ENCODE measurements at places on chromosomes 7 and 10. TPM values are rescaled to one million over a fixed set of nuclear protein-coding genes. Genes with fewer than 3 reads are reported as not detected.

GRCh38 chr7:107958764-107959526, 44.0 kb downstream of the LAMB1 start:
- H3K36me3 ChIP-seq: peaks cover 32% of the 10 kb centered on the region
- no peaks in the 10 kb centered on the region for H3K27me3 ChIP-seq
- no peak overlapping the region for H3K27ac ChIP-seq
- no peak for DNase-seq
- H3K4me3 ChIP-seq: no peak overlapping the region
- H3K4me1 ChIP-seq: peaks cover 12% of the 10 kb centered on the region

- no peak overlapping the region for H3K27ac ChIP-seq
- peaks cover 7% of the 10 kb centered on the region for H3K4me1 ChIP-seq
- H3K36me3 ChIP-seq: peaks cover 41% of the 10 kb centered on the region
- H3K27me3 ChIP-seq: no peaks in the 10 kb centered on the region
- H3K4me3 ChIP-seq: no peak overlapping the region
Observed at GRCh38 chr10:93266858-93267257, 193.2 kb downstream of the CYP26A1 start.

DNA sequence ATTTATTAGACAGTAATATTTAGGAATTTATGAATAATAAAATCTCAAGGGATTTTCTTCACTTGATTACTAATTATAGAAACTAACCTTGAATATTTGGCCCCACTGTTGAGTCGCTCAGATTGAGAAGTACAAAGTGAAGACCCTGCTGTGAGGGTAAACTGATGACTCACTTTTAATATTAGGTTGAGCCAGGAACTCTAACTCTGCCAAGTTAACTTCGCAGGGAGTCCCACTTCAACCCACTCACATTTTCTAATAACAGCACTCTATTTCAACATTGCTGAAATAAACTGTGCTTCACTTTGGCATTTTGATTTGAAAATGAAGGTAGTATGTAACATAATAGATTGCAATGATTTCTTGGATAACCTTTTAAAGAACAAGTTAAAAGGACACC, 200.7 kb downstream of the POLR1F start:
- H3K36me3 ChIP-seq: no peaks in the 10 kb centered on the region
- H3K27ac ChIP-seq: no peak overlapping the region
- no peak for DNase-seq
- no peak overlapping the region for H3K4me3 ChIP-seq
- H3K4me1 ChIP-seq: no peaks in the 10 kb centered on the region

DNA sequence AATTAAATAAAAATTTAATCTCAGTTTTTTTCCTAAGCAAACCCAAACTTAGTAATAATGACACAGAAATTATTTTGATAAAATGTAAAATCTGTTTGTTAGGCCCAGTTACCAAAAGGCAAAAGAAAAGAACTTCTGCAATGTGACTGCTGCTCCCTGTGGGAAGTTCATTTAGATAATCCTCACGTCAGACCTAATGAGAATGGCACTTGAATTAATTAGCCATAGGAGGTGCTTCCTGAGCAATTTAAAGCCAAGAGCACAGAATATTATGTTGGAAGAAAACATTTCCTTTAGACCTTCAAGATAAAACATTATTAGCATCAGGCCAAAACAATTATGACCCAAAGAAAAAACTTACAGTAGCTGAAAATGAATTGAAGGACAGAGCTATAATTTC, 19.4 kb downstream of the SPAM1 start:
- H3K4me3 ChIP-seq: 0 out of 2 replicates have a peak overlapping the region, but pooled peaks have one; percentile 15
- H3K36me3 ChIP-seq: no peaks in the 10 kb centered on the region
- no peaks in the 10 kb centered on the region for H3K27me3 ChIP-seq
- no peak overlapping the region for H3K27ac ChIP-seq

- H3K27me3 ChIP-seq: no peaks in the 10 kb centered on the region
- no peak overlapping the region for H3K4me3 ChIP-seq
- DNase-seq: no peak
- H3K4me1 ChIP-seq: no peaks in the 10 kb centered on the region
- H3K36me3 ChIP-seq: peaks cover 20% of the 10 kb centered on the region
Observed at GRCh38 chr10:128173386-128173785, 47.2 kb upstream of the MKI67 start.

DNA sequence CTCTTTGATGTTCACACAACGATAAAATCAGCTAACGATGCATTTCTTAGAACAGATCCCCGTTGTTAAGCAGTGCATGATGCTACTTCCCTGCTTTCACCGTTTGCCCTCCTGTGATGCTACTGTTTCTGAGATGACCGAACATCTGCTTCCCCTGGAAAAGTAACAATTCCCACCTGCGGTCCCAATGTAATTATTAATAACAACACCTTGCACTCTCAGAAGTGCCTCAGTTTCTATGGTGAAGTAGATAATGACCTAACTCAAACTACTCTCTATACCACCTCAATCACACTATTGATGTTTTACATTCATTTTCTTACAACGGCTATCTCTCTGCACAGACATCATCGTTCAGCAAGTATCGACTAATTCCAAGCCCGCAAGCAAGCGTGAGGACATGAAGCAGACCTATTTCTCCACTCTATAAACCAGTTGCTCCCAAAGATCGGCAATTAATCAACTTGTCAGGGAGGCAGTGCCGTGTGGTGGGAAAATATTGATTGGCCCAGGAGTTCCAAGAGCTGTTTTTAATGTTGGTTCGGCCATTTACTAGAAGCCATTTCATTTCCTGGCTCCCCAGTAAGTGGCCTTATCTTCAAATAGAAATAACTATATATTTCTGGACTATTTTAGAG, 42.7 kb downstream of the FAM107B start:
- no peak overlapping the region for H3K27ac ChIP-seq
- H3K4me3 ChIP-seq: no peak overlapping the region
- DNase-seq: no peak
- H3K27me3 ChIP-seq: no peaks in the 10 kb centered on the region
- peaks cover 3% of the 10 kb centered on the region for H3K36me3 ChIP-seq

GRIFIN gene
- not detected for total RNA-seq

CLRN3 gene
- total RNA-seq: not detected

- H3K36me3 ChIP-seq: no peaks in the 10 kb centered on the region
- no peaks in the 10 kb centered on the region for H3K27me3 ChIP-seq
- H3K27ac ChIP-seq: no peak overlapping the region
- no peak for DNase-seq
- H3K4me3 ChIP-seq: no peak overlapping the region
- H3K4me1 ChIP-seq: no peaks in the 10 kb centered on the region
Observed at GRCh38 chr7:25356534-25357151, 128.4 kb upstream of the NPVF start.

SLC18A2 gene
- 3.0 TPM for total RNA-seq

DNA sequence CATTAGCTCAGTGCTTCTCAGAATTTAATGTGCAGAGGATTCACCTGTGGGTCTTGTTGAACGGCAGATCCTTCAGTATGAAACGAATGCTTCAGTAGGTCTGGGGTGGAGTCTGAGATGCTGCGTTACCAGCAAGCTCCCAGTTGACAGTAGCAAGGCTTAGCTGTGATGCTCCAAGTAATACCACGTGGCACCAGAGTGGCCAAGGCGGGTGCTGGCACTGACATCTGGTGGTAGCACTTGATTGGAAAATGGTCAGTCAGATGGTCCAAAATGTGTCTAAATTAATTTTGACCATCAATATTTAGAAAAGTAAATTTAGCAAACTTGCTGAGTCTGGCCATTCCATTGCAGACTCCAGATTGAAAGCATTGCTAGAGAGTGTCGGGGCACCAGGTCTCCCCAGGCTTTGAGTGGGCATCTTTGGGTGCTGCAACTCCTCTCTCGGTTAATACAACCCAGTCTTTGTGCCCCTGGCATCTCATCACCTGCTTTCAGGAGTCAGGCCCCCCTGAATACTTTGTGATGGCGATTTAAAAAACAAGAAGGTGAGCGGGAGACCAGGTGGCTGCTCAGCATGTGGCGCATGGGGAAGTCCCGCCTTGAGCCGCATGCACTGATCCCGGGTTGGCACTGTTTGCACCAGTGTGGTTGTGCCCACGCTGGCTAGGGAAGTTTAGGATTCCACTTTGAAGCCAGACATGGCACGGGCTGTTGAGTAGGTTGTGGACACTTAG, 130.1 kb downstream of the NT5C2 start:
- no peaks in the 10 kb centered on the region for H3K4me1 ChIP-seq
- DNase-seq: no peak
- H3K4me3 ChIP-seq: no peak overlapping the region
- no peaks in the 10 kb centered on the region for H3K27me3 ChIP-seq

- no peak overlapping the region for H3K4me3 ChIP-seq
- H3K27me3 ChIP-seq: no peaks in the 10 kb centered on the region
- no peak for DNase-seq
- no peaks in the 10 kb centered on the region for H3K4me1 ChIP-seq
- H3K36me3 ChIP-seq: no peaks in the 10 kb centered on the region
Observed at GRCh38 chr10:10007957-10008356, 1009.7 kb upstream of the CELF2 start.

DNA sequence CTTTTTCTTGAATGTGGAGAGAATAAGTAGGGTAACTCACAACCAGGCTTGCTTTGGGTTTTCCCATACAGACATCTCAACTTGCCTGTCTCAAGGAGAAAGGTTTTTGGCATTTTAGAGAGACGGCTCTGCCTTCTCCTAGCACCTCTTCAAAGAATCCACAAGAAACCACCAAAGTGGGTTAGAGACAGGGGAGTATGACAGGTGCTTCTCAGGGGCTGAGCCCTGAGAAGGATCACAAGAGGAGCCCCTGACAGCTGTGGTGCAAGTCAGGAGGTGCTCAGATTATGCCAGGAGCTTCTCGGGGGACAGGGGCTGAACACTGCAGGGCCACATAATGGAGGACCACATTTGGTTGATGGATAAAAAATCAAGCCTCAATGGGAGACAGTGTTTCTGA, 170.8 kb upstream of the LYZL2 start:
- DNase-seq: no peak
- no peak overlapping the region for H3K27ac ChIP-seq
- no peaks in the 10 kb centered on the region for H3K4me1 ChIP-seq
